ENCODE measurements at places on chromosomes 7 and 10.

DNA sequence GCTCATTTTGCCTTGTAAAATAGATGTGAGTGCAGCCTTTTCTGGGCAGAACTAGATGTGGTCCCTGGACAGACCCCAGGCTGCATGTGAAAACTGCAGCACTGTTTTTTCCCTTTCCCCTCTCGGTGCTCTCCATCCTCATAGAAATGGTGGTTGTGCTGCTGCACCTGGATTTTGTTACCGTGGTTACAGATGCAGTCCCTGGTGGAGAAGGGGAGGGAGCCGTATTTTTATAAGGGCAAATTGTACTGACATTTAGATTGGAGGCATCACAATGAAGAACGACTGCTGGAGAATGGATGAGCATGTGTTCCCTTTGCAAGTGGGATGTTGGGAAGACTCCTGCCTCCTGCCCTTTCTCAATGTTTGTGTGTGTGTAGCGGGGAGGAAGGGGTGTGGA, 469.9 kb downstream of the CCSER2 start:
- DNase-seq: no peak

- no peak for DNase-seq
Measured at GRCh38 chr7:64873155-64873500, 29.9 kb upstream of the ZNF273 start.

DNA sequence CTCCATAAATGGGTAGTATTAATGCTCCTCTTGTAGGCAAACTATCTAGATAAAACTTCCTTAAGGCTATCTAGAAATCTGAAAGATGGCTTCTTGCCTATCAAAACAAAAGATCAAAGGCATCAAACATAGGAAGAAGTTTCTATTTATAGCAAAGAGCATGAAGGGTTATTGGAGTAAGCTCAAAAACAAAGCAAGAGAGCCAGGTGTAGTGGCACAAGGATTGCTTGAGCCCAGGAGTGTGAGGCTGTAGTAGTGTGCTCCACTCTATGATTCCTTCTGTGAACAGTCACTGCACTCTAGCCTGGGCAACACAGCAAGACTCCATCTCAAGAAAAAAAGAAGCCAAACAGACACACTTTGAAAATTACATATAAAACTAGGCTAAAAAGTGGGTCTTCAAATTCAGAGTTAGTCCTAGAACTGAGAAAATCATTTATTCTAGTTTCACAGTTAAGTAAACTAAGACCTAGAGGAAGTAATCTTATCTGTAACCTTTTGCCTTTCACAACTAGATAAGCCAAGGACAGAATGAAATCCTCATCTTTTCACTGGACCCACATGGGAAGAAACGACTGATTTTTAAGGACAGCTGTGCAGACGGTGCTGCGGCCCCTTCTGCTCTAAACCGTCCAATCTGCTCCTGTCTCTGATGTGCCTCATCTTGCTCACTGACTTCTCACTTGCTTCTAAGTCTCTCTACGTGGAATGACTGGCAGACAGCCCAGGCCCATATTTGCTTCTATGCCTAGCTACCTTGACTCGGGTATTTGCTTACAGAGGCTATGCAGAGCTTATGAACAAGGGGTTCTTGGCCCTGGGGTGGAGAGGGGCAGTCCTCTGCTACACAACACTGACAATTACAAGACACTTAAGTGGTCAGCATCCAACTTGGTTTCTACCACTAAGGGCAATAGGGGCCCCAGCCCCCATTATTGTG, 50.0 kb downstream of the ESYT2 start:
- no peak for DNase-seq

DNA sequence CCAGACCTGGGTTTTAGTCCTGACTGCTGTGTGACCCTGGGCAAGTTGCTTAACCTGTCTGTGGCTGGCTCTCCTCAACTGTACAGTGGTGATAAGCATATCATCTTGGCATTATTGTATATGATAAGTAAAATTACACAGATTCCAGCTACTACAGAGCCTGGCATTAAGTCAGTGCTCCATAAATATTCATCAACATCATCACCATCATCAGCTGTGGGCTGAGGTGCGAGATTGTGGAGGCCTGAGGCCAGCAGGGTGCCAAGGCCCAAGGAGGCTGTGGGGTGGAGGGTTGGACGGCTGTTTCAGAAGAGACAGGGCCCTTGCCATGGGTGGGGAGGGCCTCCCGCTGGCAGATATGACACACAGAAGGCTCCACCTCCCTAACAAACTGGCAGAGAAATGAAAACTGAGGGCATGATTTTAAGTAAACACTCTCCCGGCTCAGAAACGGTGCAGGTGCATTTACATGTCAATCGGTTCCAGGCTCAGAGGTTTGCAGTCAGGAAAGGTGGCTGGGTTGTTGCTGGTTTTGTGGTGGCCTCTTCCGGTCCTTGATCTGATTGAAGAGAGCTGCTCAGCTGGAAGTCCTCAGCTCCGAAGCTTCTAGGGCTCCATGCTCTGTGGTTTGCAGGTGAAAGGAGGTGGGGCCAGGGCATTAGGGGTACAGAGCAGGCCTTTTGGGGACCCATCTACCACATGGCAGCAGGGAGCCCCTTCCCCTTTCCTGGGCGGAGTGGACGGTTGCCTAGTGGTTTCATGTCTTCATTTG, 10.2 kb downstream of the CRYGN start:
- no peak for DNase-seq

- no peak for DNase-seq
Measured at GRCh38 chr10:61609701-61610100, 53.0 kb upstream of the CABCOCO1 start.

DNA sequence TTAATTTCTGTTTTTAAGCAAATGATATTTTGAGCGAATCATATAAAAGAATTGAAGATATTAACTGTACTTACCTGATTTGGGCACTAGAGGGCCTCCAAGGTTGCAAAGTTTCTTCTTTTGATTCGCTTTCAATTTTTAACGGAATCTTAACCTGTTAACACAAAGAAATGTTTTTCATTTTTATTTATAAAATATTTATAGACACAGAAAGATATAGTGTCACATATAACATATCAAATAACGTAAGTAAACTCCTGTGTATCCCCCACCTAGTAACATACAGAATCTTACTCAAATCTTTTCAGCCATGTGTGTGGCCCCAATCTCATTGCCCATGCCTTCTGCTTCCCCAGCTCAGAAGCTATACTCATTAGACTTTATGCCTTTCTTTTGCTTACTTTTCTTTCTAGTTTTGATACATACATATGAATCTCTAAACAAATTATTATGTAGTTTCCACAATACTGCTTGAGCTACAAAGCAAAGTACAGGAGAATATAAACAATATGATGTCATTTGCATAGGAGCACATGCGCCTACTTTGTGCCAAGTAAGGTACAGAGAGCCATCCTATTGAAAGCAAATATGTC, 49.5 kb upstream of the ZPBP start:
- DNase-seq: no peak

DNA sequence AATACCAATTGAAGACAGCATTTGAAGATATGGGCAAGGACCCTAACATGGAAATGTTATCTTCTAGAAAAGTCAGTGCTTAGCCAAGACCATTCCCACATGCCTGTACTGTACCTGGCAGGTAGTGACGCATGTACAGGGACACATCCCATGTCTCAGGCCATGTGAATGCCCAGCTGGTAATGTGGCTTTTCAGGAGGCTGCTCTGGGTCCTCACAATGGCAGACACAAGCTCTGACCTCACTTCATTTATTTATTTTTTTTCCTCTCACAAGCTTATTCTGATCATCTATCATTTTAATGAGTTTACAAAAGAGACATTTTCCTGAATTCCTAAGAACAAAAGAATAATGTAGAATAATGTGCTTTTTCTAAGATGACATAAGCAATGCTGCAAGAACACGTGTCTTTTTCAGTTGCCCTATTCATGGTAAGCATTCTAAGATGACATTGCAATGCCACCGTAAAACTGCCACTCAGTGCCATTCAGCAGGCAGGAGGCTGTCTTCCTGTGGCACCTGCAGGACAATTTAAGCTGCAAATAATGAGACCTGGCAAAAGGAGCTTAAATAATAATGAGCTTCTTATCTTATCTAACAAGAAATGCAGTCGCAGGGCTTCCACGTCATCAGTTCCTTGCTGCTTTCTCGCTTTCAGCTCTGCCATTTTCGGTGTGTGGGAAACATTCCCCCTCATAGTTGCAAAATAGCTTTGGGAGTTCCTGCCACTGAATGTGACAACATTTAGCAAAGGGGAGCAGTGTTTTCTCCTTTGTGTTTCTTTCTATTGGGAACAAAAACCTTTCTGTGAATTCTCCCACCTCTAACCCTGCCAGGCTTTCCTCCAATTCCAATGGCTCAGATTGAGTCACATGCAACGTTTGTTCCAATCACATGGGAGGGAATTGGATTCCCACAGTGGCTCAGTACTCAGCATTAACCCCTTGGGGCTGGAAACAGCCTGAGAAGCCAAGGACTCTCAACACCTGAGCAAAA, 113.0 kb downstream of the SEC23IP start:
- DNase-seq: no peak

GRCh38 chr7:106573125-106573663, 87.8 kb downstream of the CCDC71L start:
- DNase-seq: no peak

DNA sequence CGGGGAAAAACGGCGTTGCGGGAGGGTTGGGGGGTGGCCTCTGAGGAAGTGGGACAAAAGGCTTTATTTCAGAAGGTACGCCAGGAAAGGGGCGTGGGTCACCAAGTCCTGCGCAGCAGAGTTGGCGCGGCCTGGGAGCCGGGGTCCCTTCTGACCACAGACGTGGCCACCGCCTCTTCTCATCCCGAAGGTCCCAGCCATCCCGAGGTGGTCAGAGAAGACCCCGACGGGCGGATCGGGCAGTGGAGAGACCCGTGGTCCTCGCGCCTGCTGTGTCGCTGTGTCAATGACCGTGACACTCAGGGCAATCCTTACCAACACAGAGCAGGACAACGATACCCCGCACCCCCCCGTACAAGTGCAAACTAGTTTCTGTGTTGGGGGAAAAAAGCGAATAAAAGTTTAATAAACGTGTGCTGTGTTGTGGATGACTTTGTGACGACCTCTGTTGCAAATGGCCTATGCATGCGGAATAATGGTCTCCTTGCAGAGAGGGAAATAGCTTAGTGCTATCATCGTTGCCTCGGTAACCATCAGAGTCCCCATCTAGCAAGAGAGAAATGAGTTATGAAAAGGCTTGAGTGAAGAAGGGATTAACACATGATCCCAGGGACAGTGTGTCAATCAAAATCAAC, 19.4 kb upstream of the GATA3 start:
- no peak for DNase-seq

- DNase-seq: no peak
Measured at GRCh38 chr7:124898531-124898930, 31.1 kb downstream of the POT1 start.

GRCh38 chr10:88150339-88150738, 286.9 kb downstream of the PTEN start:
- no peak for DNase-seq

DNA sequence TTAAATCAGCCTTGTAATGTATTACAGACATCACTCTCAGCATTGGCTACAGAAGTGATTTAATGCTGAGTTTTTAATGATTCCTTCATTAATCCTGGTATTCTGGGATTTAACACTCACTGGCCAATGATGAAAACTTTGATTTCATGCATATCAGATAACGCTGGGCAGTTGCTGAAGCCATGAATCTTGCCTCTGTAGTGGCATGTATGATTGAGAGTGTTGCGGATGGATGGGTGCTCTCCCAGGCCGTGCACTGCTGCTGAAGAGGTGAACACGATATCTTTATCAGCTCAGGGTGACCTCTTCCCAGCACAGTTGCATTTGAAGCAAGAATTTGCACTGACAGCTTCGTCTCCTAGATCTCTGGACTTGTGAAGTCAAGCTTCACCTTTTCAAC, 168.7 kb downstream of the LRRC4 start:
- DNase-seq: no peak
